Ammon's horn (tissue), 1 donor: ENCODE measurements at places on chromosomes 2 and 18.
A peak's percentile ranks its signal among the peaks of the same experiment; 100 is the strongest.

DNA sequence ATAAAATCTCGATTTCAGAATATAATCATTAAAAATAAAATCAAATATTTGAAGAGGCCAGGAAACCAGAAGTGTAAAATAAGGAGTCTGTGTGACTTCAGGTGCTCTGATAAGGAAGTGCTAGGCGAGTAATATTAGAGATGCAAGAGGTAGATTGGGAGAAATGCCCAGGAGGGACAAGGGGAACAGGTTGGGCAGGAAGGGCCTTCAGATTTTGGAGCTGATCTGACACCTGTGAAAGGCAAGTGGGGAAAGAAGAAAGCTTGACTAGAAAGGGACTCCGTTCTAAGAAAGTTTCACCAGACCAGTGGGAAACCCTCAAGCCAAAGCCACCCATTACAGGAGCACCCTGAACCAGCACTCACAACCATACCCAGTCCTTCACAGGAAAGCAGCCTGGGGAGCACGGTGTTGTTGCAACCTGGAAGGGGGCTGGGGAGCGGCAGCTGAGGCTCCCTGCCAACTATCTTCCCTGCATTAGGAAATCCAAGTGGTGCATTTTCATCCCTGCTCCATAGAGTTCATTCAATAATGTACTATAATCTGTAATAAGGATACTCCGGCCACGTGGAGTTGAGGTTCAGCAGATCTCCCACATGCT, 57.5 kb upstream of the GREB1L start:
- DNase-seq: no peak

- DNase-seq: no peak
Observed at GRCh38 chr2:235949567-235950472, 218.4 kb downstream of the GBX2 start.

DNA sequence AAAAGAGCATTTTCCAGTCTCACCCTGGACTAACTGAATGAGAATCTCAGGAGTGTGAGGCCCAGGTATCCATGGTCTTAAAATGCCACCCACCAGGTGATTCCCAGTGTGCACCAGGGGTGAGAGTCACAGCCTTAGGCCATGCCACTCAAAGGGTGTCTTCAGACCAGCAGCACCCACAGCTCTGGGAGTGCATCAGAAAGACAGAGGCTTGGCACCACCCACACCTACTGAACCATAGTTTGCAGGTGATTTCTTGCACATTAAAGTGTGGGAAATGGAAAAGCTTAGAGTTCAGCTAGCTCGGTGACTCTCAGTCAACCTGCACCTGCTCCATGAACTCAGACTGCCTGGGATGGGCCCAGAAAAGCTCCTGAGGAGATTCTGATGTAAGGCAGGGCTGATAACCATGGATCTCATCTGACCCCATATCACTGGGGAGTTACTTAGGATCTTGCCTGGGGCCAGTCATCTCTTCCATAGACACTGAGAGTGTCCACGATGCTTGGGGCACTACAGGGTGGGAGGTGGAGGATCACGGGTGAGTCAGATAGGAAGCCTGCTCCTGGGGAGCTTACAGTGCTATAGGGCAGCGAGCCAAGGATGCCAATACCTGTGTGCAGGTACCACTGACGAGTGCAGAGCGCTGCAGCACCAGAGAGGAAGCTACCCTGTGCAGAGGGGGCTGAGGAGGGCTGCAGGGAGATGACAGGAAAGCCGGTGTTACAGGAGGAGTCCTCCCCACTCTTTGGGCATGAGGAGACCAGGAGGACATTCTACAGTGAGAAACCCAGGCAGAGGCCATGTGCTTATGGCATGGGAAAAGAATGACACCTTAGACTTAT, 4.6 kb downstream of the IL37 start:
- DNase-seq: no peak

GRCh38 chr2:26011990-26012856, 21.7 kb upstream of the RAB10 start:
- DNase-seq: no peak

DNA sequence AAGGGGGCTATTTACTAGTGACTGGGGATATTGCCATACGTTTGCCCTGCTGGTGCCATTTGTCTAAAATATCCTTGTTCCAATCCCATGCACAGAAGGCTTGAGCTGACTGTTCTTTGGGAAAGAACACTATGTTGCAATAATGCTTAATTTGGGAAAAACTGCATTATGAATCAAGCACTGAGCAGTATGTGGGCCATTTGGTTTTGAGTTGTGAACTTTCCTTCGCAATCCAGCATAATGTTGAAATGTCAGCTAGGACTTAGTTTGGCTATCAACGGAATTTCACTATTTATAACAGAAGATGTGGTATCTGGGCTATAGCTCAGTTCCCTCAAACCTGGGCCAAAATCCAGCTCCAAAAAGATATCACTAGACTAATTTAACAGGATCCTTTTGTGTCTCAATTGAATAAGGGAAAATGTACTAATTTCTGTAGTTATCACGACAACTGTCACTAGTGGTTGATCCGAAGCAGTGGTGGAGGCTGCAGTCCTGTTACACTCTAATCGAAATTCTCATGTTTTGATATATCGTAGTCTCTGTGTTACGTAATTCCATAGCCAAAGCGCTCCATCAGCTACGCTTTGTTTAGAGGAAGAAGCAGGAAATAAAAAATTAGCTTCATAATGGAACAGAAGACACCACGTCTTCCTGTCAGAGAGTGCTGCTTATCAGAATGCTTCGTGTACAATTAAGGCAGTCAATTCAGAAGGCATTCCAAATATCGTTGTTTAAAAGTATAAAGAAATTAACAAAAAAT, 686.8 kb upstream of the SALL3 start:
- no peak for DNase-seq

DNA sequence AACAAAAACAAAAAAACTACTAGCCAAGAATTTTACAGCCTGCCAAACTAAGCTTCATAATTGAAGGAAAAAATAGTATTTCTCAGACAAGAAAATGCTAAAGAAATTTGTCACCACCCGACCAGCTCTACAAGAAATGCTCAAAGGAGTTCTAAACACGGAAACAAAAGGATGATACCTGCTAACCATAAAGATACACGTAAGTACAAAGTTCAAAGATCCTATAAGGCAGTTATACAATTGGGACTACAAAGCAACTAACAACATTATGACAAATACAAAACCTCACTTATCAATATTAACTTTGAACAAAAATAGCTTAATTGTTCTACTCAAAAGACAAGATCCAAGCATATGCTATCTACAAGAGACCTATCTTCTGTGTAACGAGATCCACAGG, 64.6 kb downstream of the TRAPPC8 start:
- DNase-seq: no peak

DNA sequence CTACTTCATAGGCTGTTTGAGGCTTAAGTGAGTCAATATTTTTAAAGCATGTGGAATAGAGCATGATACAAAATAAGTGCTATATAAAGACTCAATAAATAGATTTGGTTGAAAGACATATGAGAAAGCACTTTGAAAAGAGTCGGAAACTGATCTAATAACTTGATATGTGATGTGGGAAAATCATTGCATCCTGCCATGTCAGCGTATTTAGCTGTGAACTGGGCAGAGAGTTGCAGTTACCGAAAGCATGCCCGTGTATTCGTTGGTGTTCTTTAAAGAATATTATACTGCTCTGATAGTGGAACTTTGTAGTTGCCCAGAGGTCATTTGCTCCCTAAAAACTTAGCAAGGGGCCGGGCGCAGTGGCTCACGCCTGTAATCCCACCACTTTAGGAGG, 37.8 kb upstream of the ZNF516 start:
- DNase-seq: no peak

GRCh38 chr2:158497486-158497885, 40.7 kb downstream of the PKP4 start:
- DNase-seq: no peak

DNA sequence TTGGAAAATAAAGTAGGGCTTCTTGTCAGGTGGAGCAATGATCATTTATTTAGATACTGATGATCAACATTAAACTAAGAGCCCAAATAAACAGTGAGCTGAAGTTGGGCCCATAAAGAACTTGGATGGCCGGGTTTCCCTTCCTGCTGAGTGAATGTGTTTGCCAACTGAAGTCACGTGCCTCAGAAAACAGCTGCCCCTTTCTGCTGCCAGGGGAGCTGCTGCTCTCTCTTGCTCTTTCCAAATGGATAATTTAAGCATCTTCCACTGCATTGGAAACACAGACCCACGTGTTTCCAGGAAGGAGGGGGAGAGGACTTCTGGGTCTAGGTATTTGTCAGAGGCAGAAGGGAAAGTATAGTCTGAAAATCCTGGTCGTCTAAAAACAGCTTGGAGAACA, 22.9 kb upstream of the NCKAP5 start:
- peak; percentile 92 for DNase-seq

- no peak for DNase-seq
Observed at GRCh38 chr18:29969876-29970275, 1072.7 kb downstream of the DSC3 start.

DNA sequence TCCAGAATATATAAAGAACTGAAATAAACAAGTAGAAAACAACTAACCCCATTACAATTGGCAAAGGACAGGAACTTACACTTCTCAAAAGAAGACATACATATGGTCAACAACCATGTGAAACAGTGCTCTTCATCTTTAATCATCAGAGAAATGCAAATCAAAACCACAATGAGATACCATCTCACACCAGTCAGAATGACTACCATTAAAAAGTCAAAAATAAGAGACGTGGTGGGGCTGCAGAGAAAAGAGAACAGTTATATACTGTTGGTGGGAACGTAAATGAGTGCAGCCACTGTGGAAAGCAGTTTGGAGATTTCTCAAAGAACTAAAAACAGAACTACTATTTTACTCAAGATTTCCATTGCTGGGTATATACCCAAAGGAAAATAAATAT, 1696.3 kb upstream of the TMEFF2 start:
- DNase-seq: no peak

- DNase-seq: peak; percentile 82
Observed at GRCh38 chr2:1910592-1911246, 166.4 kb upstream of the PXDN start.

GRCh38 chr2:28668106-28668814, 83.4 kb upstream of the PPP1CB start:
- DNase-seq: no peak

DNA sequence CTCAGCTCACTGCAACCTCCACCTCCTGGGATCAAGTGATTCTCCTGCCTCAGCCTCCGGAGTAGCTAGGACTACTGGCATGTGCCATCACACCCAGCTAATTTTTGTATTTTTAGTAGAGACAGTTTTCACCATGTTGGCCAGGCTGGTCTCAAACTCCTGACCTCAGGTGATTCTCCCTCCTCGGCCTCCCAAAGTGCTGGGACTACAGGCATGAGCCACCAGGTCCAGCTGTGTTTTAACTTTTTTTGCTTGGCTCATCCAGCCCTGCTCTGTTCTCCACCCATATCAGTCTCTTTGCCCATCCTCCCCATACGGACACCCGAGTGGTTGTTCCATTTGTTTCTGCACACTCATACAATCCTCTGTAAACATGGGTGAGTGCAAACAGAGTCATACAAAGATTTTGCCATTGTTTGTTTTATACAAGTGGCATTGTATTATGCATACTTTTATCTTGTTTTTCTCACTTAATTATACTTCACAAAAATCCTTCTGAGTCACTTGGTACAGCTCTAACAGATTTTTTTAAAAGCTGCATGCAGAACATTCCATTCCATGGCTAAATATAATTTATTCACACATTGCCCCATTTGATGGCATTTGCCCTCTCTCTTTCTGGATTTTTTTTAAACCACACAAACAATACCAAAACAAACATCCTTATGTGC, 5.3 kb downstream of the APOB start:
- no peak for DNase-seq

DNA sequence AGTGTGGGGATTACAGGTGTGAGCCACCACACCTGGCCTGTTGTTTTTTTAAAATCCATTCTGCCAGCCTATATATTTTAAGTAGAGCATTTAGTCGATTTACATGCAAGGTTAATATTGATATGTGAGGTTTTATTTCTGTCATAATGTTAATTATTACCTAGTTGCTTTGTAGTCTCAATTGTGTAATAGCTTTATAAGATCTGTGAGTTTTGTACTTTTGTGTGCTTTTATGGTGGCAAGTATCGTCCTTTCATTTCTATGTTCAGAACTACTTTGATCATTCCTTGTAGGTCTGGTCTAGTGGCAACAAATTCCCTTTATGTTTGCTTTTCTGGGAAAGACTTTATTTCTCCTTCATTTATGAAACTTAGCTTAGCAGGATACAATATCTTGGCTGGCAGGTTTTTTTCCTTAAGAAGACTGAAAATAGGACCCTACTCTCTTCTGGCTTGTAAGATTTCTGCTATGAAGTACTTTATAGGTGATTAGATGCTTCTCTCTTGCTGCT, 51.0 kb upstream of the FAM117B start:
- DNase-seq: no peak

DNA sequence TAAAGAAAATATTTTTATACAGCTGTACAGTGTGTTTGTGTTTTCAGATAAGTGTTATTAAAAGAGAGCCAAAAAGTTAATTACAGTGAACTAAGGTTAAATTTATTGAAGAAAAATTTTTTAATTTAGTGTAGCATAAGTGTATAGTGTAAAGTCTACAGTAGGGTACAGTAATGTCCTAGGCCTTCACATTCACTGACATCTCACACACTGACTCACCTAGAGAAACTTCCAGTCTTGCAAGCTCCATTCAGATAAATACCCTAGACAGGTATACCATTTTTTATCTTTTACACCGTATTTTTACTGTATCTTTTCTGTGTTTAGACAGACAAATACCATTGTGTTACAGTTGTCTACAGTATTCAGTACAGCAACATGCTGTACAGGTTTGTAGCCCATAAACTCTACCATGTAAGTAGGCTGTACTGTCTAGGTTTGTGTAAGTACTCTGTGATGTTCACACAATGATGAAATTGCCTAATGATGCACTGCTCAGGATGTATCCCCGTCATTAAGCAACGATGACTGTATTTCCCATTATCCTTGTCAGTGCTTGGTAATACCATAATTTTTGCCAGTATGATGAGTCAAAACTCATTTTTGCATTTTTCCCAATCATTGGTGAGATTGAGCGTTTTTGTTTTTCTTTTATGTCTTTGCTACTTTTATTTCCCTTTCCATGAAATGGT, 48.2 kb upstream of the B3GNT2 start:
- DNase-seq: no peak

GRCh38 chr18:22483407-22483806, 65.7 kb upstream of the CTAGE1 start:
- no peak for DNase-seq
